ENCODE measurements at places on chromosomes 1 and 21.
A peak's percentile ranks its signal among the peaks of the same experiment; 100 is the strongest.

- peak; percentile 30 for DNase-seq
These were observed 28.3 kb upstream of the PKN2 start for GRCh38 chr1:88655685-88656299.

- peak; percentile 69 for DNase-seq
These were observed 9.5 kb downstream of the DSCAM start for GRCh38 chr21:40837456-40837855.

GRCh38 chr1:112674986-112675727, 698 bp downstream of the MOV10 start:
- DNase-seq: peak; percentile 31

GRCh38 chr1:73593804-73594203, 604.2 kb downstream of the LRRIQ3 start:
- peak; percentile 6 for DNase-seq

- DNase-seq: no peak
These were observed 2.0 kb upstream of the C1orf174 start for GRCh38 chr1:3902111-3902511.

DNA sequence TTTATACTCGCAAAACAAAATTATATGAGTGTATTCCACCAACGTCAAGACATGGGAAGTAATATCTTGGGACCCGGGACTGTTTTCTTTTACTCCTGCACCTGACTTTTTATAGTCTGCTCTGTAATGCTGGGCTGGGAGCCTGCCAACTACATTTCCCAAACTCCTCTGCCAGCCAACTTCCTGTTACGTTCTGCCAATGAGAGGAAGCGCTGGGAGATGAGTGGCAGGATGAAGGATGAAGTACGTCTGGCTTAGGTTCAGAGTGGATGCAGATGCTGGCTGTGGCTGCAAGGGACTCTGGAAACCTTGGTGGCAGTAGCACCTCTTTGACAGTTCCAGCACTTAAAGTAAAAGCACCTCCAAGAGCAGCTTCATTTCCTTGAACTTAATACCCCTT, 59.6 kb downstream of the USP24 start:
- no peak for DNase-seq

- no peak for DNase-seq
These were observed 138.1 kb upstream of the ADAMTS5 start for GRCh38 chr21:27104846-27105431.

DNA sequence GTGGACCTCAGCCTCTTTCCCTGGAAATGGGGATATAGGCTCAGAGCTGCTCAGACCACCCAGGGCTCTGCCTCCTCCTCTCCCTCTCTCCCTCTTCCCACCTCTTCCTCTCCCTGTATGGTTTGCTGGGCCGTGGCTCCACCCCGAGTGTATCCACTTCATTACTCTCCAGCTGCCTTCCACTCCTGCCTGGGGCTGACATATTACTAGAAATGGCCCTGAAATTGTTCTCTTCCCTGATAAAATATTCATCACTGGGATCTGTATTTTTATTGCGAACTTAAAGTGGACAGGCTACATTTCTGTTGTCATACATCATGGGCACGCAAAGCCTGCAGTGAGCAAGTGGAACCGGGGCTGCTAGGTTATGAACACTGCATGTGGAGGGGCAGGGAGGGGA, 225.0 kb downstream of the HHAT start:
- no peak for DNase-seq

DNA sequence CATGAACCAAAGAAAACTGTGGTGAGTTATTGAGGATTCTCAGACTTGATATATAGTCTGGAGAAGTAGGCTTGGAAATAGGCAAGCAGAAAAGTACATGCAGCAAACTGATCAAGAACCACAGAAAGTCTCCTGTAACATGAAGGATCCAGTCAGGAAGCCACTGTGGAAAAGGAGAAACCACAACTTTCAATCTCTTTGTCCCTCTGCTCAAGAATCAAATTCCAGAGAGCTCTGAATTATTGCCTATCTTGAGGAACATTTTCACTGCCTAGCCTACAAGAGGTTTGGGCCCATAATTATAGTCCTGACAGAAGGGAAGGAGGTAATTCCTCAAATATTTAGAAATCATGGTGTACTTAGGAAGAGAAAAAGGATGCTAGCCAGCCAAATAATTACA, 43.0 kb upstream of the ADAMTS1 start:
- DNase-seq: peak; percentile 62

GRCh38 chr1:32937061-32937460, 27.5 kb downstream of the RNF19B start:
- no peak for DNase-seq

DNA sequence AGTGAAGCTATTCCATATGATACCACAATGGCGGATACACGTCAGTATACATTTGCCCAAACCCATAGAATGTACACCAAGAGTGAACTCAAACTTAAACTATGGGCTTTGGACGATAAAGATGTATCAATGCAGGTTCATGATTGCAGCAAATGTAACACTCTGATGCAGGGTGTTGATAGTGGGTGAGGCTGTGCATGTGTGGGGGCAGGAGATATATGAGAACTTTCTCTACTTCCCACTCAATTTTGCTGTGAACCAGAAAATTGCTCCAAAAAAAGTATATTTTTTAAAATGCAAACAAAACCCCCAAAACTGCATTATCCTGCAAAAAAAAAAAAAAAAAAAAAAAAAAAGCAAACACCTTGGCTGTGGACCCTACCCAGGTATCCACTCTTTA, 3.4 kb downstream of the ATP1A2 start:
- no peak for DNase-seq

DNA sequence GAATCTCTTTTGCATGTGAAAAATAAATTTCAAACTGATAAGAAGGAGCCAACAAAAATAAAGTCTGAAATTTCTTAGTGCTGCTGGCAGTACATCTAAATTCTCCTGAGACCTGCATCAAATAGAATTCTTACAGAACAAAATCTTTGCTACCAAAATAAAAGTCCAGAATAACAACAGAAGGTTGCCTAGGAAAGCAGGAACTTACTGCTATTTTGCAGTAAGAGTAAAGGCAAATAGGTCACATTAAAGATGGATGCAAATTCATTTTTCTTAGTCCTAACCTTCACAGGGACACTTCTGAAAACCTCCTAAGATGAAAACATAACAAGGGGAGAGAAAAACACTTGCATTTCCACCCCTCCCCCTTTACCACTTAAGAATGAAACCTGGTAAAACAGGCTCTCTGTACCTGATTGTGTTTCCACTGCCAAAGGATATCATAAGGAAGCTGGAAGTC, 59.0 kb downstream of the RUSC1 start:
- DNase-seq: peak; percentile 75

DNA sequence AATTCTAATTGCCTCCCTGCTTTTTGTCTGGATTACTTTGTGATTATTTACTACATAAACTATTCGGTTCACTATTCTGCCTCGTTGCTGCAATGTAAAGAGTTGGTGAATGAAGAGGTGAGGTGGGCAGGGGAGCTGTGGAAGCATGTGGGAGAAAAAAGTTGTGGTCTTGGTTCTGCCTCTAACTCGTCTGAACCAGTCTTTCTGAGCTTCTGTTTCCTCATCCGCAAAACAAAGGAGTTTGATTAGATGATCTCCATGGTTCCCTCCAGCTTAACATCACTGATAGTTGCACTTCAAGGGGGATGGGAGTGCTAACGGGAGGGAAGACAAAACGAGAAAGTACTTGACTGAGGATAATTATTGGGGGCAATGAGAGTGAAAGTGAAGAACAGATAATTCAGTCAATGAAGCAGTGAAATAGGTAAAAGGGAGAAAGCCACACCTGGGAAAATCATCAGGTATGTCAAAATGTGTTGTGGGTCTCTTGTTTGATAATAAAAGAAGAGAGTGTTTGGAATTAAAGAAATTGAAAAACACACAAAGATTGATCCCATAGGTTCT, 26.2 kb upstream of the UHMK1 start:
- DNase-seq: no peak

DNA sequence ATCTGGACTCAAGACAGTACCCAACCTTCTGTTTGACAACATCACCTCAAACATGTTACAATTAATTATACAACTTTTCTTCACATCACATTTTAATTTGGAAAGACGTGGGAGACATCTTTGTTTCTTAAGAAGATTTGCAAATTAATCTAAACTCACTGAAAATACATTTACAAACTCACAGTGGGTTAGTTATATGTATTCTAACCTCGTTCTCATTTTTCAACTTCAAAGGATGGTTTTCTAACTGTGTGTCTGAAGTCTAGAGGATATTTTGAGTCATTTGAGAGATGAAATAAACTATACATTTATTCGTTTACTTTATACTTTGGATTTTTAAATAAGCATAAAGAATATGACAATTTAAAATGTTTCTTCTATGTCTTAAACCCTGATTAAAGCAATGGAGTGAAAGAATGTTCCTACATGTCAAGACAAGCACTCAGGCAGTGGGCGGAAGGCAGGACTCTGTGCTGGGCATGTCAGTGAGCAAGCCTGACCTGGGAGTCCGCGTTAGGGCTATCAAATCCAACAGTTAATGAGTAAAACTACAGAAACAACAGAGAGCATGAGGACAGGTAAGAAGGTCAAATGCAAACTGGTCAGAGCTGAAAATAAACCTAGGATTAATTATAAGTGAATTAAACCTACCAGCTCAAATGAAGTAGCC, 76.5 kb upstream of the CTTNBP2NL start:
- no peak for DNase-seq

GRCh38 chr1:235244974-235245592, 82.9 kb downstream of the ARID4B start:
- no peak for DNase-seq

DNA sequence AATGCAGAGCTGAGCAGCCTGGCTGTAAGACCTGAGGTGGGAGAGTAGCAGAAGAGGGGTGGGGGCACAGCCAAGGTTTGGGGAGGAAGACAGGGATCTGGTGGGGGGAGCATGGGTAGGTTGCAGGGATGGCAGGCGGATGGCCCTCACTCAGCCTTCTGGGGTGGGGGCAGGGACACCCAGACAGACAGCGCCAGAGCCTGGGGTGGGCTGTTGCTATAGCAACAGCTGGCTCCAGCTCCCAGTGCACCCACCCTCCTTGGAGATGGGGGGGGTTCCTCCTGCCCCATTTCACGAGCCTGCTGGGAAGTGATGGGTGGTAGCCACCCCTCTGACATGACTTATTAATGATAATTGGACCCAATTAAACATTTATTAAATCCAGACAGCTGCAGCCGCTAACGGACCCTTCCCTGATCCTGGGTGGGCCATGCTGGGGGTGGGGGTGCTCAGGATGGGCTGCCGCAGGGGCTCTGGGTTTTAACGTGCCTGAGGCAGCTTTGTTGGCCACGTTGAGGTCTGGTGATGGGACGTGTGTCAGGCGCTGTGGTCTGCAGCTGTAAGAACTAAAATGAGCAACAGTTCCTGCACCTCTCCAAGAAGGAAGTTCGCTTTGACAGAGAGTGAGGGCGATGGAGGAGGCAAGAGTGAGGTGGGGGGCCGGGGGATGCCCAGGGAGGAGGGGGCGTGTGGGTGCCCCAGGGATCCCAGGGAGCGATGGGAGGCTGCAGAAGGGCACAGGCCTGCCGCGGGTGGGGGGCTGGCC, 19.4 kb downstream of the AGRN start:
- no peak for DNase-seq

GRCh38 chr1:168466714-168467131, 77.1 kb downstream of the XCL2 start:
- DNase-seq: no peak

DNA sequence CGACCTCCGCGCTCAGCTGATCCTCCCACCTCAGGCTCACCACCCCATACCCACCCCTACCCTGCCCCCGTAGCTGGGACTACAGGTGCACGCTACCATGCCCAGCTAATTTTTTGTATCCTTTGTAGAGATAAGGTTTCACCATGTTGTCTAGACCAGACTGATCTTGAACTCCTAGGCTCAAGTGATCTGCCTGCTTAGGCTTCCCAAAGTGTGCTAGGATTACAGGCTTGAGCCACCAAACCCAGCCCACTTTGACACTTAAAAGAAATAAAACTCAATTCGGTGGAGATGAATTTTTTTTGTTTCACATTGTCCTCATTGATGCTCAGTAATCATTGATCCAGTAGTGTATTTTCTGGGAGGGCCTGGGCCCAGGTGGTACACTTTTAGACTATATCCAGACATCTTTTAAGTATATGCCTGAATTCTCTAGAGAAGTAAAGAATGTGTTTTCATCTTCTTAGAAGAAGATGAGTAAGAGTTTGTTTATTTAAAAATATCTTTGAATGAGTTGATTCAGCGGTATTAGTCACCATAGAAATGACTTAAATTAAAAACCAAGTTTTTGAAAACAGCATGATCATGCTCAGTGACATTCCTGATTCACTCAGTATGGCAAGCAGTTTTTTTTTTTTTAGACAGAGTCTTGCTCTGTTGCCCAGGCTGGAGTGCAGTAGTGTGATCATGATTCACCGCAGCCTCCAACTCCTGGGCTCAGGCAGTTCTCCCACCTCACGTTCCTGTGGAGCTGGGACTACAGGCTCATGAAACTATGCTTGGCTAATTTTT, 57.8 kb downstream of the EPB41 start:
- DNase-seq: peak; percentile 95
